NAMALWA (cell line): ENCODE measurements at places on chromosomes 1 and 21.

DNA sequence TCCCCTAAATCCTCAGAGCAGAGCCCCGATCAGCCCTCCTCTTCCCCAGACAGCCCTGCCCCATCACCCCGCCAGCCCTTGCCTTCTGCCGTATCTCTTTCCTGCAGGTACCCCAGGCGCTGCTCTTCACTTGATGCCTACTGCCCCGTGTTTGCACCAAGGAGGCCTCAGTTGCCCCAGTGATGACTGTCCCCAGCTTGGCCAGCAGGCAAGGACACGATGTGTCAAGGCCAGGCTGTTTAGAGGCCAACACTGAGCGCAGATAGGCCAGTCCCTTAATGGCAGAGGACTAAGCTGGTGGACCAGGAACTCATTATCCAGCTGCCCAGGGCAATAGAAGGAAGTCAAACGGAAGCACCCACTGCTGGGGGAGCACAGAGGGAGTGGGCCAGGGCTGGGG is 68.4 kb downstream of the CAMK2N1 start:
- no peak for DNase-seq

DNA sequence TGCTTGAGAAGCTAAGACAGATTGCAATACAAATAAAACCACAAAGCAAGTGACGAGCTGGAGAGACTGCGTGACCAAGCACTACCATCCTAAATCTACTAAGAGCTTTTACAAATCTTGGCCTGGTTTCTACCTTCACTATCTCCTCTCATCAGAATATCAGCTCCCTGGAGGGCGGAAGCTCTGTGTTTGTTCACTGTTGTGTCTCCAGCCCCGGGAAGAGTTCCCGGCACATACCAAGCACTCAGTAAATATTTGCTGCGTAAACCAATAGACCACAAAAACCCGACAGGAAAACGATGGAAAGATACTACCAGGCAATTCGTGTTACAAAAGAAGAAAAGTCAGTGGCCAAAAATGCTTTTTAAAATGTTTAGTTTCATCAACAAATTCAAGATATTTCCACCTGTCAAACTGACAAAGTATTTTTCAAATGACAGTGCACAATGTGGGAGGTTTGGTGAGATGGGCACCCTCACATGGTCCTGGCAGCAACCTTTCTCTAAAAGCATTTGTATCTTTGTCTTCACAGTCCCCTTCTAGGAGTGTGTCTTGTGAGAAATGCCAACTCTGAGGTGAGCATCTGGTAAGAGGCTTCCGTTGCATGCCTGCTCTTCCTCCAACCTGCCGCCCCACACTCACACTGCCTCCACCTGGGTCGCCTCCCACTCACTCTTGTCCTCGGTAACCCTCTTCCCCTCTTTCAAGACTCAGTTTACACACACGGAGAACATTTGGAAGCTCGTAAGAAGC is 34.7 kb downstream of the SLC1A7 start:
- no peak for DNase-seq

- DNase-seq, result no peak
Measured at GRCh38 chr1:47438165-47439016, 547 bp downstream of the FOXD2 start.

GRCh38 chr1:182301467-182302198 is 90.0 kb downstream of the GLUL start:
- no peak for DNase-seq

DNA sequence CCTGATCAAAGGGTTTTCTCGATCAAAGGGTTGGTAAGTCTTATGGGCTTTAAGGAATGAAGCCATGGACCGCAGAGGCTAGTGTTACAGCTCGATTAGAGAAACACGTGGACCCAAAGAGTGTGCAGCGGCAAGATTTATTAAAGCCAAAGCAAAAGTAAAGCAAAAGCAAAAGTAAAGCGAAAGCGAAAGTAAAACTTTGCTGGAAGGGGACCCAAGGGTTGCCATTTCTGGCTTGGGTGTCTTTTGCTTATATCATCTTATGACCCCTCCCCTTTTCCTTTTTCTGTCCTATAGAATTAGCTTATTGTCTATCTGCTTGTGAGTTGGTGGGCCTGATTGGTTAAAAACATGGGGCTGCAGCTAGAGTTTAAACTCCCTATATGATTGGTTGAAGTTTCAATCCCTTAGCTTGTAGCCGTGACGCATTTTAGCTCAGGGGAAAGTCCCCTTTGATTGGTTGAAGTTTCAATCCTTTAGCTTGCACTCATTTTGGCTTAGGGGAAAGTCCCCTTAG is 957.0 kb downstream of the AMY1C start:
- peak; percentile 52 for DNase-seq

- no peak for DNase-seq
Measured at GRCh38 chr1:151816548-151817352, 11.5 kb upstream of the LINGO4 start.

DNA sequence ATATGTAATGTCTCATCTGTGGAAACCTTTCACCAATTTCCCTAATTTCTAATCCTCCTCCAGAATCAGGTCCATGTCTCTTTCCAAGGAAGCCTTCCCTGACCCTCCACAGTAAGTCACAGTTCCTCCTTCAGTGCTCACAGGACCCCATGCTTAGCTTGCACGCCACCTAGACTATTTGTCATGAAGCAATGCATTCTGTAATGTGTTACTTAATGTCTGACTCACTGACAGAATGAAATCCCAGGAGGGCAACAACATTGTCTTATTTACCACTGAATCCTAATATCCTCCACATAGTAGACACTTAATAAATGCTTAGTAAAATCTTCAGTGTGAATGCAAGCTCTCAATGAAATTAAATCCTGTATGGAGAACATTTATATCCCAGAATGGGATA is 245.9 kb upstream of the PLD5 start:
- DNase-seq, result no peak

DNA sequence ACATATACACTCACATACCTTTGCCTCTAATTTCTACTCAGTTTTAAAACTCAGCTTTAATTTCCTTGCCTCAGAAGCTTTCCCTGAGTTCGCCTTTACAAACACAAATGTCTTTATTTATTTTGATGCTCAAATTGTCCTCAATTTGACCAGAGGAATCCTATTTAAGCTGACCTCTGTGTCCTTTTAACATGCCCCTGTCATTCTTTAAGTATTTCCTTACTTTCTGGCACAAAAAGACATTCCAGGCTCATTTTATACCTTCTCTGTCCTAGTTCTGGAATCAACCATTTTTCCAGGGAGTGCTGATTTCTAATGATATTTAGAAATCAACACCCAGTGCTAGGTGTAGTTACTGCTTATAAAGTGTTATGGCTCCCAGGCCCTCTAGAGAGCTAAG is 82.5 kb downstream of the OSBPL9 start:
- DNase-seq, result no peak

DNA sequence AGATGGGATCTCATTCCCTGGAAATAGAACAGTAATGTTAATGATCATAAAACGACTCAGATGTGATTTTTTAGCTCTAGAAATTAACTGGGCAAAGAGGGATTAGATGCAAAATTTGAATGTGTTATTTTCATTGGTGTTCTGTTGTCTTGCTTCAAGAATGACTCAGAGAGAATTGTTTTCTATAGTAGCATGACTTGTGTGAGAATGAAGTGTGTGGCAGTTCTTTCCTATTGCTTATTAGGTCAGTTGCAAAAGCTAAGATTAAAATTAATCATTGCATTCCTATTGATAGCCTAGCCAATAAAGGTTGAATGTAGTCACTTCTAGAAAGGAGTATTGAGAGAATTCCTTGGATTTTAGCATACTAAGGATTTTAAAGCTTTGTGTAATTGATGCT is 22.9 kb downstream of the SPEN start:
- no peak for DNase-seq

- DNase-seq, result peak; percentile 49
Measured at GRCh38 chr1:16006552-16007485, 2.8 kb downstream of the SRARP start.

DNA sequence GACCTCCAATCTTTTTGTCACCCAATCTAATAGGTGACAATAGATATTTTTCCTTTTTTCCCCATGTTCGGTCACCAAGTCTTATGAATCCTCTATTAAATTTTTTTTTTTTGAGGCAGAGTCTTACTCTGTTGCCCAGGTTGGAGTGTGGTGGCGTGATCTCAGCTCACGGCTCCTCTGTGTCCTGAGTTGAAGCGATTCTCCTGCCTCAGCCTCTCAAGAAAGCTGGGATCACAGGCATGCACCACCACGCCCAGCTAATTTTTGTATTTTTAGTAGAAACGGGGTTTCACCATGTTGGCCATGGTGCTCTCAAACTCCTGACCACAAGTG is 42.5 kb upstream of the MTF1 start:
- no peak for DNase-seq

DNA sequence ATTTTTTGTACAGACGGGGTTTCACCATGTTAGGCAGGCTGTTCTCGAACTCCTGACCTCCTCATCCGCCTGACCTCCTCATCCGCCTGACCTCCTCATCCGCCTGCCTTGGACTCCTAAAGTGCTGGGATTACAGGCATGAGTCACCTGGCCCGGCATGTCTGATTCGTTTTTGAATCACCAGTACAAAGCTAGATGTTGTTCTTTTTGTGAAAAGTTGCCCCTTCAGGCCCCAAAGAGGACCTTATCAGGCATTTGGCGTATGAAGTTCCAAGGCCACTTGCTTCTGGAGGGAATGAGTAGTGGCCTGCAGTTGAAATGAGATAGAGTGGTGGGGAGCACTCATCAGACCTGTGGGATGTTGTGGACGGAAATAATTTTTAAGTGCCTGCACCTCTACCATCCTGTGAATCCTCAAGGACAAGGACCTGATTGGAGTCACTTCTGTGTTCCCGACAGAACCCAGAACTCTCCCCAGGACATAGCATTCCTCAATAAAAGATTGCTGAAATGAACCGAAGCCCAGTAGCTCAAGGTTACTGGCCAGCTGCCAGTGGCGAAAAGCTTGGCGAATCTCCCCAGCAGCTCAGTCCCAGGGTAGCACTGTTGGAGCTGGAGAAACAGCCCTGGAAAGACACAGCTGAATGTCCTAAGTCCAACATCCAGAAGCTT is 50.1 kb downstream of the NDUFS5 start:
- no peak for DNase-seq

- DNase-seq, result no peak
Measured at GRCh38 chr1:186715887-186716809, 35.9 kb upstream of the PTGS2 start.

DNA sequence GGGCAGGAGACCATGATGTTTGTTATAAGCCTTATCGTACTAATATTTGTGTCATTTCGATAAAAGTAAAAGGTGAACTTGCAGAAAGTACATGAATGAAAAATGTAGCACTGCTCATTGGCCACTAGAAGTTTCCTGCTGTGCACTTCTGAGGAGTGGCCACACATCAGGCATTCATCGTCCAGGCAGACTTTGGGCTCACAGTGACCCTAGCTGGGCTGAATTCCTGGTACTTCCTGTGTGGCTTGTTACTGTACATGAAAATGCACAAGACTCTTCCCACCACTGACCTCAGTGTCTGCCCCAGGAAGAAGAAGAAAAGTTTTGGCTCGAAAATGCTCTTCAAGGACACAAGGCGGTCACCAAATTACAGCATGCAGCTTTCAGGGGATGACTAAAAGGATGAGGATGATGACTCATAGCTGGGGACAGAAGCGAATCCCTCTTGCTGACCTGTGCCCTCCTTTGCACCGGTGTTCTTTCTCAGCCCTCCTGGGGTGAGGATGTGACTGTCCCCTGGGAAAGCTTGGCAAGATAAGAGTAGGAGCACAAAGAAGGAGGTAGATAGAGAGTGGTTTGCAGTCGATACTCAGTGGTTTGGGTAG is 252.4 kb upstream of the KAZN start:
- DNase-seq, result no peak

DNA sequence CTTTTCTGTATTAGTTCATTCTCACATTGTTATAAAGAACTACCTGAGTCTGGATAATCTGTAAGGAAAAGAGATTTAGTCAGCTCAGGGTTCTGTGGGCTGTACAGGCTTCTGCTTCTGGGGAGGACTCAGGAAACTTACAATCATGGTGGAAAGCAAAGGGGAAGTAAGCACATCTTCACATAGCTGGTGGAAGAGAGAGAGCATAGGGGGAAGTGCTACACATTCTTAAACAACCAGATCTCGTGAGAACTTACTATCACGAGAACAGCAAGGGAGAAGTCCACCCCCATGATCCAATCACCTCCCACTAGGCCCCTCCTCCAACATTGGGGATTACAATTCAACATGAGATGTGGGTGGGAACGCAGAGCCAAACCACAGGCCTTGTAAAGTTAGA is 37.9 kb upstream of the AHCTF1 start:
- DNase-seq, result no peak

DNA sequence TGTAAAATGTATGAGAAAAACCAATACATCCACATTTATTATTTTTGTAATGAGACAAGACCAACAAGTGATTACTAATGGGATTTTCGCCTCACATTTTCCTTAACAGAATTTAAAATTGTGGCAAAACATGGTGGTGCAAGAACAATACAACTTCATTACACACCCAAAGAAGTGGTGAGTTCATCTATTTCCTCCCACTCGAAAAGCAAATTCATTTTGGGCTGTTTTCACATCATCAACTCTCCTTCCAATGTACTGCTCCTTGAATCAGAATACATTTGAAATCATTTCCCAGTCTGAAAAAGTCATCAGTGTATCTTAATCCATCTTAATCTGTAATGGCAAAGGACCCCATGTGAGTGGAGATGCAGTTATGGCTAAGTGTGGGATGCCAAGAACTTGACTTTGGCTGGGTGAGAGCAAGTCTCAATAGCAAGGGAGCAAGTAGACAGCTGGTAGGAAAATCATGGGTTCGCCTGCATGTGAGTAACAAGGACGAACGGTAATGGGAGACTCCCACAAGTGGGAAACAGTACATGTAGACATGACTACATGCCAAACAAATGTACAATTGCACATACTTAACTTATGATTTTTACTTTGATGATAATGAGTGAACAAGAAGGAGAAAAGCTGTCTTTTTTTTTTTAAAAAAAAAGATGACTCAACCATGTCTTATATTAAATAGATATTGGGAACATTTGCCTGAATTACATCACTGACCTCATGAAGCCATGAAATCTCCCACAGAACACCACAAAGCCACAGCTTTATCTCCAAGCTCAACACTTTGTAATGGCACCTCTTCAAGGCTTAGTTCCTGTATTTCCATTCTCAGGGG is 46.0 kb downstream of the RUNX1 start:
- DNase-seq, result no peak

DNA sequence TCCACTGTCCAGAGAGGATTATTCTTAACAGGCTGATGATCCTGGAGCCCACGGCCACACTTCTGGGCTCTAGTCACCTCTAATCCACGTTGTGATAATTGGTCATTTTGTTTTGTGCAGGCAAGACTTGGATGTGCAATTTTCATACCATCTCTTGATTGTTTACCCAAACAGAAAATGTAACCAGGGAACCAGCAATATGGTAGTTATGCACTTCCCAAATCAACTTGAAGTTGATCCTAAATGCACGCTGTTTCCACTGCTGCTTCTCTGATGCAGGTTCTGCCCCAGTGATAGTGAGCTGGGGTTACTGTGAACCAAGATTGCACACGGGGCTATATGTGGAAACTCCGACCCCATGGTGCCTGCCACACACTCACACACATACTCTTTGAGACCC is 14.7 kb upstream of the KCNJ15 start:
- no peak for DNase-seq
